A549 treated with DMSO at 1 μM for 4 hours (cell line): ENCODE measurements at places on chromosomes 11 and 22. TPM values are rescaled to one million over a fixed set of nuclear protein-coding genes. Genes with fewer than 3 reads are reported as not detected.

DDX17 gene
- total RNA-seq, result 80.0 to 111 TPM (median 106 TPM) in 5 replicates

SAA4 gene
- total RNA-seq, result not detected in 5 replicates

IGLL1 gene
- total RNA-seq, result not detected in 5 replicates

MS4A2 gene
- total RNA-seq, result not detected in 5 replicates

SCGB1C1 gene
- total RNA-seq, result not detected in 5 replicates

UEVLD gene
- 18.5 to 25.6 TPM (median 23.5 TPM) in 5 replicates for total RNA-seq

IGLL5 gene
- not detected in 5 replicates for total RNA-seq

TBCEL gene
- total RNA-seq, result 5.8 to 7.1 TPM (median 6.2 TPM) in 5 replicates

TSGA10IP gene
- not detected in 5 replicates for total RNA-seq

SMC1B gene
- total RNA-seq, result 0.01 to 0.04 TPM in 2 of 5 replicates, not detected in the others

PKNOX2 gene
- total RNA-seq, result 0.02 TPM in 1 of 5 replicates, not detected in the others

FCHSD2 gene
- 9.2 to 15.4 TPM (median 12.6 TPM) in 5 replicates for total RNA-seq
